ENCODE measurements at places on chromosomes 6 and 20.

- no peak for DNase-seq
These were observed 19.0 kb downstream of the ZBP1 start for GRCh38 chr20:57601211-57601570.

DNA sequence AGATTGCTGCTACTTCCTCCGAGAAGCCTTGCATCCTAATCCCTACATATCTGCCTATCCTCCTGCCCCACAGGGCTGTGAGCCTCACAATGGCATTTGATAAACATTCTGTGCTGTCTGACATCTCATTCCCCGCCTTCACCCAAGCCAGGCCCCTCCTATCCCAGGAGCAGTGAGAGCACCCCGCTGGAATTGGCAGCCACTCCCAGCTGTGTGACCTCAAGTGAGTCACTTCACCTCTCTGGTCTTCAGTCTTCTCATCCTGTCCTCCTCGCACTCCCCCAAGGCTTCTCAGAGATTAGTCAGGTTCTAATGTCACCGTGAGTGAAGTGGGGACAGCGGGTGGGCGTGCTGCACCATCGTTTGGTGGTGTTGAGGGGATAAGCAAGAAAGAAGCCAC is 81.7 kb downstream of the CDH22 start:
- no peak for DNase-seq

DNA sequence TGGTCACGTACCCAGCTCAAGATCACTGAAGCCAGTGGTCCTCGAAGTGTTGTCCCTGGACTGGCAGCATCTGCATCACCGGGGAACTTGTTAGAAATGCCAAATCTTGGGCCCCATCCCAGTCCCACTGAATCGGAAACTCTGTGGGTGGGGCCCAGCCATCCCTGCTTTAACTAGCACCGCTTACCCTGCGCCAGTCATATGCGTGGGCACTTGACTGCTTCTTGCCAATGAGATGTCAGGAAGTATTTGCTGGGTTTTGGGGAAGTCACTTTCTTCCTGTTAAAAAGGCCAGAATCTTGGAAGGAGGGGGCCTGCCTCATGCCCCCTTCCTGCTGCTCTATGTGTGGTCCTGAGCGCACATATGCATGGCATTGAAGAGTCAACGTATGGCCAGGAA is 11.7 kb upstream of the SULF2 start:
- DNase-seq, result no peak

GRCh38 chr6:3431994-3432393 is 24.9 kb downstream of the SLC22A23 start:
- DNase-seq, result no peak

GRCh38 chr6:33372526-33373123 is 19.0 kb upstream of the KIFC1 start:
- no peak for DNase-seq

- DNase-seq, result peak; percentile 97
These were observed 115.7 kb downstream of the AIG1 start for GRCh38 chr6:143176090-143177021.

GRCh38 chr6:11586536-11586935 is 49.0 kb downstream of the TMEM170B start:
- peak; percentile 87 for DNase-seq

GRCh38 chr6:139640448-139640847 is 266.0 kb upstream of the CITED2 start:
- DNase-seq, result peak; percentile 47

- no peak for DNase-seq
These were observed 21.8 kb upstream of the AHI1 start for GRCh38 chr6:135519348-135519747.

DNA sequence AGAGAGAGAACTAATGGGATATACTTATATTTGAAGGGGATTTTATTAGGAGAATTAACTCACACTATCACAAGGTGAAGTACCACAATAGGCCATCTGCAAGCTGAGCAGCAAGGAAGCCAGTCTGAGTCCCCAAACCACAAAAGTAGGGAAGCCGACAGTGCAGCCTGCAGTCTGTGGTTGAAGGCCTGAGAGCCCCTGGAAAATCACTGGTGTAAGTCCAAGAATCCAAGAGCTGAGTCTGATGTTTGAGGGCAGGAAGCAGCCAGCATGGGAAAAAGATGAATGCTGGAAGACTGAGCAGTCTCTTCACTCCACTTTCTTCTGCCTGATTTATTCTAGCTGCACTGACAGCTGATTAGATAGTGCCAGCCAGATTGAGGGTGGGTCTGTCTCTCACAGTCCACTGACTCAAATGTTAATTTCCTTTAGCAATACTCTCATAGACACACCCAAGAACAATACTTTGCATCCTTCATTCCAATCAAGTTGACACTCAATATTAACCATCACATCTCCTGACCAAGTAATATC is 823.9 kb downstream of the PHF3 start:
- peak; percentile 20 for DNase-seq

DNA sequence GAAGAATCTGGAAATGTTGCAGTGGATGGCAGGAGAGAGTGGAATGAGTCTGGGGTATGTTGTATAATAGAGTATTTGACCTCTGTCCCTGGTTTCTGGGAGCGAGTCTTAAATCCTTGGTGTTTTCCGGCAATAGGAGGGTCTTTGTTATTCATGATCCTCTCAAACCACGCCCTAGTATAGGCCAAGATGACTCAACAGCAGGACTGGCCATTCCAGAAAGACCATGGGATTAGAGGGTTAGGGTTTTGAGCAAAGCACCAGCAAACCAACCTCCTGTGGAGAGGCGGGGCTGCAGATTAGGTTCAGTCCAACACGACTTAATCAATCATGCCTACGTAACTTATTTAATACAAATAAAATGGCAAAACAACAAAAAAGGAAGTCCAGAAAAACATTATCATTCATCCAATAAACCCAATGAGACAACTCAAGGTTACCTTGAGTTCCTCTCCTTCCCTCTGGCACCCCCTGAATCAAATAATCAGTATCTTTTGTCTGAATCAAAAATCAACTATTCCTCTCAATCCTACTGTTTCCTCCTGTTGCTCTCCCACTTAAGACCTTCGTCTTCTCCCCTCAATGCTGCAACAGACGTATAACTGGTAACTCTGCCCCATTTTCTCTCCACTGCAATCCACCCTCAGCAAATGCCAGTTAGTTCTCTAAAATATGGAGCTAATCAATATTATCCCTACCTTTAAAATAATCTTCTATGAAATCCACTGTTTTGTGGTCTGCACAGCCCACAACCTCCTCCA is 15.5 kb downstream of the HUS1B start:
- DNase-seq, result no peak

DNA sequence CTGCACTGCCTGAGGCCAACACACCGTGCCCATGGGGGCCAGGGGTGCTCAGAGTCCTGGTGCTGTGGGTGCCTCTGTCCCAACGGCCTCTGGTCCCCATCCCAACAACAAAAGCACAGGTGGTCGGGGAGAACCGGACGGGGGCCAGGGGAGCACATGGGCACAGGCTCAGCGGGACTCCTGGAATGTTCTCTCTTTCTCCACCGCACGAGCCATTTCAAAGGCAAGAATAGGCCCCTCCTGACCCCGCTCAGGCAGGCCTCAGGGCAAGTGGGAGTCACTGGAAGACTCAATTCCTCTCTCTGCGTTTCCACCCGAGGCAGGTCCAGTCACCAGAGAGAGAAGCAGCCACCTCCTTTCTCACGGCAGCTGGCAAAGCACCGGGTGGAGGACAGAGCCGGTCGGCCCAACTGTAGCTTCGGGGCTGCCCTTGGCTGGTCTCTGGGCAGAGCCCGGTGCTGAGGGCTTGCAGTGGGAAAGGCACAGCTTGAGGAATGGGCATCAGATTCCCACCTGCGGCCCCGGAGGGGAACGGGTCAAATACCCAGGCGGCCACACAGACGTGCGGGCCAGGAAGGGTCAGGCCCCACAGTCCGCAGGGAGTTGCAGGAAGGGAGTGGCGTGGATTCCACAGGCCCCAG is 55.2 kb downstream of the KCNQ2 start:
- DNase-seq, result no peak

DNA sequence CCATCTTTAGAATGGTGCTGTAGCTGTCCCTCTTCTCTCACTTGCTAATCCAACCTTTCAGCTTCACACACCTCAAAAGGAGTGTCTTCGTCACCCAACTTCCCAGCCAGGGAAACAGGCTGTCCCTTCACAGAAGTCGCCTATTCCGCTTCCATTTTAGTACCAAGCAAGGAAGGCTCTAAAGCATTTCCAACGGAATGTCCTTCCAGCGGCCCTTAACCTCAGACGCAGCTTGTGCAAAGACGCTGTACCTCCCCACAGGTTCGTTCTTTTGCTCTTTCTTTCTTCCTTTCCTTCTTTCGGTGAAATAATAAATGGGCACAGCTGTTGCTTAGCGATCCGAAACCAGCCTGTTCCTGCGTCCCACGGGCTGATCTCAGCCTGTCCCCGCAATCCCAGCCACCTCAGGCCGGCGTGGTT is 1.5 kb downstream of the PTPRT start:
- no peak for DNase-seq

- DNase-seq, result no peak
These were observed 142.2 kb downstream of the NFATC2 start for GRCh38 chr20:51400051-51400926.

GRCh38 chr20:53409447-53409717 is 184.3 kb downstream of the ZNF217 start:
- no peak for DNase-seq

- no peak for DNase-seq
These were observed 247.9 kb upstream of the RAB32 start for GRCh38 chr6:146295695-146296094.

DNA sequence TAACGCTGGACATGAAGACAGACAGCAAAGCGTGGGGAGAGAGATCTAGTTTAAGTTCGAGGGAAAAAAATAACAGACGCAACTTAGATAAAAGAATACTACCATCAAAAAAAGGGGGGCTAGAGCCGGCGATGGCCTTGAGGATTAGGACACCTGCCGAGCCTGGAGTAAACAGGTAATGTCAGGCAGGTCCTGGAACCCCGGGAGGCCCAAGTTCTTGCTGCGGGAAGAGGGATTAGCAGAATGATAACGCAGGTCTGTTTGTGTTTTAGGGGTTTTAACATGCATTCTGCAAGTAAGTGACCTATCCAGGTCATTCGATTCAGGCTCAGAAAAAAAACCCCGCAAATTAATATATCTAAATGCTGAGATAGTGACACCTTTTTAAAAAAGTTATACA is 754 bp upstream of the TMEM170B start:
- no peak for DNase-seq

- no peak for DNase-seq
These were observed 131.6 kb upstream of the ESR1 start for GRCh38 chr6:151675746-151676459.
